ENCODE measurements at places on chromosomes 7 and 10.

- DNase-seq: no peak
Measured at GRCh38 chr7:65967361-65968155, 14.5 kb downstream of the GUSB start.

DNA sequence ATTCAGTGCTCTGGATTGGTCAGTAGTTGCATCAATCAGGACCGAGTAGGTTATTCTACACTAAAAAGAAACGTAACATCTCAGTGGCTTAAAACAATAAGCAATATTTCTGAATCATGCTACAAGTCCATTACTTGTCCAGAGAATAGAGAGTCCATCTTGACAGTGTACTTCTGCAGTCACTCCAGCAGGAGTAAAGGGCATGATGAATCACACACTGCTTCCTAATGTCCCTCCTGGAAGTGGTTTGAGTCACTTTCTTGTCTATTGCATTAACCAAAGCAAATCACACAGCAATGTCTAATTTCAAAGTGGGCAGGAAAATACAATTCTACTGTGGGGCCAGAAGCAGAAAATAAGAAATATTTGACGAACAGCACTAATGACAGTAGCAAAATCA is 124.8 kb downstream of the TSPAN12 start:
- DNase-seq: no peak

GRCh38 chr10:78752221-78752620 is 316.5 kb upstream of the ZMIZ1 start:
- no peak for DNase-seq

DNA sequence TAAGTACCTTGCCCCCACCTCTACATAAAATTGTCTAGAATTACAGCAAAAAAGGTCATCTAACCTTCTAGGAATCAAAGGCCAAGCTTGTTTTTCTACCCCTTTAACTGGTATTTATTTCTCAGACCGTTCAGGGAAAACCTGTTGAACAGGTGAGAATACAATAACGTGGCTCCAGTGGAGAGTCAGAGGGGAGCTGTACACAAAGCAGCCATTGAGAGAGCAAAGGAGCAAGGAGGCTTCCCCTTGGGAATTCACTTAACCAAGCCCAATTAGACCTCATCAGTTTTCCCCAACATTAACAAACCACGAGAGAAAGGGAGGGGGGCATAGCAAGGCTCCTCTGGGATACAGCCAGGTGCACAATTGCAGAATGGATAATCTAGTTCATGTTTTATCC is 101.9 kb downstream of the ELMO1 start:
- DNase-seq: no peak

DNA sequence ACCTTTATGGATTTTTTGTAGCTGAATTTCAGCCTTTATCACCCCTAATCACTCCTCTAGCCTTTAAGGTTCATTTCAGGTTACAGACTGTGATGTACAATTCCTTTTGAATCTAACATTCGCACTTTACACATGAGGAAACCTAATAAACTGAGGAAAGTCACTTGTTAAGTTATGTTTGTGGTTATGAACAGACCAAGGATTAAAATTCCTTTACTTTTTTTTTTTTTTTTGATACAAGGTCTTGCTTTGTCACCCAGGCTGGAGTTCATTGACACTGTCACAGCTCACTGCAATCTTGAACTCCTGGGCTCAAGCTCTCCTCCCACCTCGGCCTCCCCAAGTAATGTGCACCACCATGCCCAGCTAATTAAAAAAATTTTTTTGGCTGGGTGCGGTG is 3.6 kb downstream of the MCU start:
- DNase-seq: no peak

GRCh38 chr10:132300582-132300981 is 7.2 kb downstream of the STK32C start:
- DNase-seq: no peak

DNA sequence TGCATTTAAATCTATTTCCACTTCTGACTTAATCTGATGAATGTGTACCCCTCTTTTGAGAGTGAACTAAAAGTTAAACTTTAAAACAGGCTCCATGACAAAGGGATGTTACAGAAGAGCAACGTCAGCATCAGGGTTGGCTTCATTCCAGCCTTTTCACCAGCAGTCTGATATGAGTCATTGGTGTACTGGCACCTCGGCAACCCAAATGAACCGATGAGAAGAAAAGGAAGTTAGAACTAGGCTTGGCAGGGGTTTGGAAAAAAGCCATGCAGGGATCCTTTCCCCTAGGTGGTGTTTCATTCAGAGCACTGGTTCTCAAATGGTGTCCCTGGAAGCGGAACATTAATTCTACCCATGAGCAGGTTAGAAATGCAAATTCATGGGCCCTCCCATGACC is 53.6 kb downstream of the SEC61G start:
- DNase-seq: no peak

DNA sequence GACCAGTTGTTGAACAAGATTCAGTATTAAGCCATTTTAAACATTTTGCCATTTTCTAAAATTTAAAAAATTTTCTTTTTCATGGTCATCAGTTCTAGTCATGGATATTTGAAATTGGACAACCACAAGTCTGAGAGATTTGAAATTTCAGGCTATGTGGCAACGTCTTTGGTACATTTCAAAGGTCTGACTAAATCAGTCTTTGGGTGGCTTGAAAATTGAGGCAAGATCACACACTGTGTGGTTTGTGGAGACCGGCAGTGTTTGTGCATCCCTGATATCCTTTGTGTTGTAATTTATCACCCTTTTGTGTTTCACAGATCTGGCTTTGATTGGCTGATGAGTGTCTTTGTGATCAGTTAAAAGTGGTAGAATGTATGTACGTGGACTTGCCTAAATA is 35.7 kb downstream of the CCAR1 start:
- no peak for DNase-seq

- no peak for DNase-seq
Measured at GRCh38 chr7:26340476-26341018, 48.9 kb downstream of the SNX10 start.

DNA sequence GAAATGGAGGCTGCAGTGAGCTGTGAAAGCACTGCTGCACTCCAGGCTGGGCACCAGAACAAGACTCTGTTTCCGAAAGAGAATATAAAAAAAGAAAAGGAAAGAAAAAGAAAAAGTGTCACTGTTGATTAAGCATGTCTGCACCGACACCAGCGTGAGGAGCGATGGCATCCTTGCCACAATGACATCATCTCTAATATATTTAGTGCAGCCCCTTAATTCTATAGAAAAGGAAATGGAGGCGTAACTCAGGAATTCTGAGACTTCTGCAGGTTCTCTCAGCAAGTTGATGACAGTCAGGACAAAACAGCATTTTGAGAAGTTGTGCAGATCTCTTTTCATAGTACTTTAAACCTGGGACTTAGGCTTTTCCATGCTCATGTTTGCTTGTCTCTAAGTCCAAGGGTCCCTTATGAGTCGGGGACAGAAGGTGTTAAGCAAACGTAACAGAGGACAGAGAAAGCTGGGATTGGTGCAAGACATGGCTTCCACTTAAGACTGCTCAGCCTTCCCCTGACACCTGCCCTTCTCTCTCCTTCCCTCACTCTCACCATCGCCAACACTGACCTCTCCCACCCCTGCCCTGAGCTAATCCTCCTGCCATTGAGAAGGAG is 16.9 kb upstream of the ANKRD1 start:
- DNase-seq: no peak

DNA sequence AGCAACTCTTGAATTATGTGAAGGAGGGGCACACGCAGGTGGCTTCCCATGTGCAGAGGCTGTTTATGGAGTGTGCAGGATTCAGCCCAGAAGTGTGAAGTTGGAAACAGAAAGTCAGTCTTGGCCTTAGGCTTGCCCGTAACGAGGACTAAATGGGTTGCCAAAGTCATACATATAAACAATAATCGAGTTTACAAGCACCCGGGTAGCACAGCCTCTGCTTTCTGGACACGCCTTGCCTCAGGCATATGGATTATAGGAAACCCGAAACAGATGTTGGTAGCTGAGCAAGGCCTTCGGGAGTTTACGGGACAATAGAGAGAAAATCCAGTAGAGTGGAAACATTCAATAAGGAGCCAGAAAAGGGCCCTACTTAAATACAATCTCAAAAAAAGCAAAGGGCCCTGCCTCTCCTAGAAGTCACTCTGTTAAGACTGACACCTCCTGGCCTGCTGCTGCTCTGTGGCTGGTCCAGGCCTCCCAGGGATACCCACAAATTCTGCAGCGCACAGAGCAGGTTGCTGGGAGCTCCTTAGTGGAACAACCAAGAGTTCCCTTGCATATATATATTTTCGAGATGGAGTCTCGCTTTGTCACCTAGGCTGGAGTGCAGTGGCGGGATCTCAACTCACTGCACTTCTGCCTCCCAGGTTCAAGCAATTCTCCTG is 48.5 kb downstream of the SMKR1 start:
- DNase-seq: no peak

DNA sequence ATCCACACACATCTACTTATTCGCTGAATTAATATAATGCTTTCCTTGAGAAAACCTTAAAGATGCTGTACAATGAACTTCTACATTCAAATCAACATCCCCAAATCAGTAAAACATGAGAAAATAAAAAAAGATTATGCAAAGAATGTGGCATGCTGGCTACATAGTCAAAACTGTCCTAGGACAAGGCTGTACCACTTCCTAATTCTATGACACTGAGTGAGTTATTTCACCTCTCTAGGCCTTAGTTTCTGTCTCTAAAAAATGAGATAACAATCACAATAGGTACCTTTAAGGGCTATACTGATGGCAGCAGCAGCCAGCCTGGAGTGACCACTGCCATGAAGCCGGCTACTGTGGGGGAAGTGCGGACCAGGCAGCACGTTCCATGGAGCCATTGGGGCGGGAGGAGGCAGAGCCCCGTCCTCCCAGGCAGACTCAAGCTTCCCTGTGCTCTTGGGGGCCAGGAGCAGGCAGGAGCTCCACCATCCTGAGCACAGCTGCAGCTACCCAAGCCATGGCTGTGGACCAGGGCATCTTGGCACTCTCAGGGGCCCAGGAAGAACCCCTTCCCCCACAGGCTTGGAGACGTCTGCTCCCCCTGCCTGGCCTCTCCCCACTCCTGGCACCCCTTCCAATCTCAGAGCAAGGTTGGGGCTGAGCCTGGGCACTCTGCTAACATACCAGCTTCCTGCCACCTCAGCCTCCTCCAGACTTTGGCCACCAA is 110.2 kb downstream of the ELAPOR2 start:
- DNase-seq: no peak

DNA sequence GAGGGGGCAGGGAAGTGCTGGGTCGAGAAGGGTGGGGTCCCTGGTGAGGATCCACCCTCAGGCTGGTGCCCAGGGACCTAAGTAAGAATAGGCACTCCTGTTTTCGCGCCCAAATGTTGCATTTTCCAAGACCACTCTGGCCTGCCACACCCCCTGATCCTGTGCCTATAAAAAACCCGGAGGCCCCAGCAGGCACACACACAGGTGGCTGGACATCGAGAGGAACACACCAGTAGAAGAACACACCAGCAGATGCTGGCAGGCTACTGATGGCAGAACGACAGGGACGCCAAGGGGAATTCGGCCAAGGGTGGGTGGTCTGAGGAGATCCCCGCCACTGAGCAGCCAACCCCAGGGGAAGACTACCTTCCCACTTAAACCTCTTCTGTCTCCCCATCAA is 633.9 kb upstream of the POT1 start:
- no peak for DNase-seq

DNA sequence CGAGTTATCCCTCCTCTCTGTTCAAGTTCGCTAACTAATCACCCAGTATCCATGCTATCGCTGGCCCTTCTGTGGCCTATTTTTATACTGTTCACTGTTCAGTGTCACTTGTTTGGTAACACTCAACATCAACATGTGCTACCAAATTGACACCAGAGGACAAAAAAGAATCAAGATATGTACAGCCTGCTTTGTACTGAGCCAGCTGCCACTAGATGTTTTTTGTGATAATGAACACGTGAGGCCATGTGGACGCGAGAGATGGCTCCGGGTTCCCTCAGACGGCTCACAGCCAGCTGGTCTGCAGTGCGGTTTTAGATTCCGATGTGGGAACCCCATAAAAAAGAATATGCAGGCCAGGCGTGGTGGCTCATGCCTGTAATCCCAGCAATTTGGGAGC is 21.2 kb downstream of the CAV1 start:
- DNase-seq: no peak

GRCh38 chr7:134730411-134730829 is 49.0 kb upstream of the CALD1 start:
- no peak for DNase-seq

GRCh38 chr10:25627606-25628005 is 306.4 kb upstream of the MYO3A start:
- no peak for DNase-seq

- DNase-seq: no peak
Measured at GRCh38 chr7:121372376-121373010, 23.6 kb downstream of the FAM3C start.

DNA sequence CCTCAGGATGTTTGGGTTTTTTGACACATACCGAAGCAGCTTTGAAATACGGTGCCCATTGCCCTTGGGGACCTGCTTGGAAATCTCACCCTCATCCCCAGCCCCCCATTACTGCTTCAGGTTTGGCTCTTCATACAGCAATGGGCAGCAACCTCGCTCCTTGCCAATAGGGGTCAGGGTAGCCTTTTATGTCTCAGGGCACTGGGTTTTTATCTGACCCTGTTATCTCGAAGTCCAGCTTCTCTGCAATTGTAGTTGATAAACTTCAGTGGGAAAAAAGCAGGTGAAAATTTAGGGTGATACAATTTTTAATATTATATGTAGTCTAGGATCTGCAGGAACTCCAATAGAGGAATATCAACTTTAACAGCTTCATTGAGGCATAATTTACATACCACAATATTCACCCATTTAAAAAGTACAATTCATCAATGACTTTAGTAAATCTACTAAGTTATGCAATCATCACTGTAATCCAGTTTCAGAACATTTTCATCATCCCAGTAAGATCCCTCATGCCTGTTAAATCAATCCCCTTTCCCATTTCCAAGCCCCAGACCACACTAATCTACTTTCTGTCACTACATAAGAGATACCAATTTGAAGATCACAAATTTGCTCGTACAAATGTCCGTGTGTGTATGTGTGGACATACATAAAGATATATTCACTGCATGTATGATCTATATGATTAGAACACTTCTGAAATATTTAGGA is 386.2 kb downstream of the KCNMA1 start:
- no peak for DNase-seq

DNA sequence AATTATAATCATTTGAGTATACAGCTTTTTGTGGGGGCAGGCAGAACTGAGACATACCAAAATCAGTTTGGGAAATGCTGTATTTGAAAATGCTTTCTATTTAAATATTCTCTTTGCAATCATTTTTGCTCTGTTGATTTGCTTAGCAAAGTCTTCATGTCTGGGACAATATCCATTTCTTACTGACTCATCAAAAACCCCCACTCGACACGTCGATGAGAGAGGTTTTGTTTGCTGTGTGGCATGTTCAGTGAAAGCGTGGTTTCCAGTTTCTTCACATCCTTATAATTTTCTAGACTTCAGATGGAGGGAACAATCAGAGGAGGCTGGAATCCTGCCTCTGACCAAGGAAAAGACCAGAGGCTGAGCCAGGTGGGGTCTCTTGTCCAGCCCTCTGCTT is 28.9 kb downstream of the HTRA1 start:
- DNase-seq: no peak

GRCh38 chr7:142969183-142969582 is 7.0 kb upstream of the KEL start:
- no peak for DNase-seq

GRCh38 chr10:59358576-59358975 is 3.8 kb downstream of the FAM13C start:
- DNase-seq: no peak

- DNase-seq: no peak
Measured at GRCh38 chr7:15856311-15856710, 169.8 kb upstream of the MEOX2 start.
